ENCODE measurements at places on chromosomes 7 and 10.
A peak's percentile ranks its signal among the peaks of the same experiment; 100 is the strongest.

DNA sequence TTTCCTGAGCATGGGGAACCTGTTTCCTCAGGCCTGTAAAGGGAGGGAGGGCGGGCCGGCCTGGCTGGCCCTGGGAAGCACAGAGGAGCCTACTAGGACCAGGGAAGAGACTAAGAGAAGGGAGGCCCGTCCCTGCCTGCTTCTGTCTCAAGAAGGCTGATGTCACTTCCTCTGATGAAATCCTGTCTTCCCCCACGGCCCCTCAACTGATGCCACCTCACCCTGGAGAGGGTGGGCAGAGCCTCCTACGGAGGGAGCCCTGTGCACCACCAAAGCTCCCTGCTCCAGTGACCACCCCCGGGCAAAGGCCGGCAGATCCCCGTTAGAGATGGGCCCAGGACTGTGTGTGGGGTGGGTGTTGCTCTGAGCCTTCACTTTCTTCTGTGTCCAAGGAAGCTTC lies 1.0 kb upstream of the PILRA start:
- DNase-seq, result peak; percentile 68

DNA sequence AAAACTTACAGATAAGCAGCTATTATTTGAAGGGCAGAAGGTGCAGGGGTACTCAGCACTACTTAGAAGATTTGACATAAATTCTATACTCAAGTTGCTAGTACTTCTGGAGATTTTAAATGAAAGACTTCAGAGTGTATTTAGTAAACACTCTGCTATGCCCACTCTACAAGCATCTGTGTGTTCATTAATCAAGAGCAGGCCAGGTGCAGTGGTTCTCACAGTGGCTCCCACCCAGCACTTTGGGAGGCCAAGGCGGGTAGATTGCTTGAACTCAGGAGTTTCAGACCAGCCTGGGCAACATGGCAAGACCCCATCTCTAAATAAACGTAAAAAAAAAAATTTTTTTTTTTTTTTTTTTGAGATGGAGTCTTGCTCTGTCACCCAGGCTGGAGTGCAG lies 38.9 kb upstream of the TOMM7 start:
- no peak for DNase-seq

DNA sequence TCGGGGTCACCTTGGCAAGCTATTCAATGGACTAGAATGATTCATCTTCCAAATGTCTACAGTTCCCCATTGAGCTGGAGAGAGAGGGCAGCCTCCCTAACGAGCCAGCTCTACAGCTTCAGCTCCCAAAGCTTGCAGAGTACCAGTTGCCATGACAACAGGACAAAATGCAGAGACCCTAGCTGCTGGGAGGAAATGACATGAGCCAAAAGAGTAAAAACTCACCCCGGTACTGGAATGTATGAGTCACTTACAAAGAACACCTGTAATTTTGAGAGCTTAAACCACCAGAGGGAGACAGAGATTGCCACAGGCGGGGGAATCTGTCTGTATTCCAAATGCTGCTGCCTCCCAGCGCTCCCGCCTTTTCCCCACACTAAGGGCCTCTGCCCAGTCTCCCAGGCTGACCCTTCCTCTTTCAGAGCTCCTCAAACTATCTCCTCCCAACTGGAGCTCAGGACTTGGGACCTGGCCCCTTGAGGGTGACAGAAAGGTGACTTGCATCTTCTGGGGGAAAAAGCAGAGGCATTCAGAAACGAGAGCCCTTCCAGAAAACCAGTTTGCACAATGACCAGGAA lies 95.5 kb downstream of the CUL2 start:
- peak; percentile 62 for DNase-seq

GRCh38 chr7:5596046-5596895 lies 172.6 kb upstream of the TNRC18 start:
- peak; percentile 88 for DNase-seq

DNA sequence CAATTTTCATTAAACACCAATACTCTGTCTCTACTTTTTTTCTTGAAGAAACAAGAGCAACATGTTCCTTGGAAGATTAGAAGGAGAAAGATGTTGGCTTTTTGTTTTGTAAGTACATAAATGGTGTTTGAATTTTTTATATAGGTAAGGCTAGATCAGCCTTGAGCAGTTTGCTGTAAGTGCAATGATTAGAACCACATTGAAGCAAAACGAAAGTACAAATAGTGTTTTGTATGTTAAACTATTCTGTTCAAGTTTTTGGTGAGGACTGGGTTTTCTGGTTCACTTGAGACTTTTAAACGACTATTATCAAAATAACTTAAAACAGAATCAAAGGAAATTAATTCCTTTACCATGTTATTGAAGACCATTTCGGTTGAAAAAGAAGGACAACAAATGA lies 162.9 kb upstream of the NRP1 start:
- no peak for DNase-seq

DNA sequence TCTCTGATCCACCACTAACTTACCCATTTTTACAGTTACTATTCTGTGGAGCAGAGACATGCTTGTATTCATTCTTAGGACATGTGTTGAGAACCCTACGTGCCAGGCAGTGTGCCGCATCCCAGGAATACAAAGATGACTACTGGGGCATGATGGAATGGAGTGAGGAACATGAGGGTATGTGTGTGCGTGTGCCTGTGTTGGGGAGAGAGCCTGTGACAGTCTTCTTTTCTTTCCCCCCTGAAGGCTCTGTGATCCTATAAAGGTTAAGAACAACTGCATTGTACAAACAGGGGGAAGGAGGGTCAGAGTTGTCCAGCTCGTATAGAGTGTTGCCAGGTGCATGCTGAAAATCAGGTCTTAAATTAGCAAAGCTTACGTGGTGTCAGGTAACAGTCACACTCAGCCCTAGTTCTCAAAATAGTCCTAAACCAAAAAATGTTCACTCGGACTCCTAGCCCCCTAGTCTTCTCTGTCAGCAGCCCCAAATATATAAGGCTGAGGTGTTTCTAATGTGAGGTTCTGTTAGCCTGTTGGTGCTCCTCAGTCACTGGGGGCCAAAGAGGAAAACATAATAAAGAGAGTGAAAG lies 161.9 kb downstream of the CELF2 start:
- DNase-seq, result no peak

All from activated CD8-positive, alpha-beta memory T cell treated with anti-CD3 and anti-CD28 coated beads, Interleukin-2, amount 50 U/mL, for 48 hours (primary cell).